NCI-H146 (cell line): ENCODE measurements at places on chromosomes 7 and 10.
A peak's percentile ranks its signal among the peaks of the same experiment; 100 is the strongest.

DNA sequence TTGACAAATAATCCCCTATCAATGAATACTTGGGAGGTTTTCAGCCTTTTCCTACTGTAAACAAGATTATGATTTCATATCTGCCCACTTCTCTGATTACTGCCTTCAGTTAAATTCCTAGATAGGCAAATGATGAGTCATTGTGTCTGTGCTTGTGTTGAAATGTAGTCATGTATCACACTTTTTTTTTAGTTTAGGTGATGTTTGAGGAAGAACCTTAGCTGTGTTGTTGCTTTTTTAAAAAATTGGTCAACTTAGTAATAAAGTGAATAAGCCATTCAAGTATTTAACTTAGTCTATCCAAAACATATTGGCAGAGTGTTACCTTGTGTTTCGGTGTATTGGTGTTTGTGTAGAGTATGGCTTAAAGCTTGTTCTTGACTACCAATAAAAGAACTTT lies 60.0 kb downstream of the WAC start:
- DNase-seq: no peak

DNA sequence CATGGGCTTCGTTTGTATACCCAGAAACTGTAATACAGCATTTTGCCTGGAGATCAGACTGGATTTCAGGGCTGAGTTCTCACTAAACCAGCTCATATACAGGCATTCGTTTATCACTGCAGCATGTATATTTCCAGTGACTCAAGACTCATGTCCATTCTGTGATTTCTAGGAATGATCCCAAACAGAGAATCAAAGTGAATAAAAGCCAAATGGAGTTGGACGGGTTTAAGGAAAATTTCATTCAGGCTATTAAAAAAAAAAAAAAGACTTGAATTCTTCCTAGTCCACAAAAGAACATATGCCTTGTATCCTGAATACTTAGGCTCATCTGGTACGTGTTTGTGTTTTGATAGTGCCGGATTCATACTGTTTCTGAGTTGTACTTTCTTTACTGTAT lies 46.8 kb downstream of the TET1 start:
- no peak for DNase-seq

GRCh38 chr7:37116093-37116701 lies 332.5 kb downstream of the ELMO1 start:
- DNase-seq: no peak

- no peak for DNase-seq
Measured at GRCh38 chr10:47241256-47241655, 58.7 kb upstream of the GDF10 start.

DNA sequence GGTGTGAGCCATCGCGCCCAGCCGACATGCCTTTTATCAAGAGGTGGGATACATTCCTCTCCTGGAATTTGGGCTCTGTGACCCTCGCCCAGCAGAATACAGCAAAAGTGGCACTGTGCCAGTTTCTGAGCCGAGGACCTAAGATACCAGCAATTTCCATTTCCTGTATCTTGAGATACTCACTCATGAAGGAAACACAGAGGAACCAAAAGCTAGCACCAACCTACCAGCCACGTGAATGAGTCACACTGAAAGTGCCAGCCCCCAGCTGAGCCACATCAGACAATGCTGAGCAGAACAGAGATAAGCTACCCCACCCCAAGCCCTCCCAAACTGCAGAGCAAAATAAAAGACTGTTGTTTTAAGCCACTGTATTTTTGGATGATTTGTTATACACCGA lies 56.3 kb downstream of the CACUL1 start:
- DNase-seq: no peak

GRCh38 chr7:55348502-55348901 lies 16.6 kb upstream of the LANCL2 start:
- no peak for DNase-seq

GRCh38 chr7:31126976-31127375 lies 74.9 kb downstream of the ADCYAP1R1 start:
- no peak for DNase-seq

GRCh38 chr7:2645274-2645868 lies 13.6 kb downstream of the TTYH3 start:
- DNase-seq: no peak

DNA sequence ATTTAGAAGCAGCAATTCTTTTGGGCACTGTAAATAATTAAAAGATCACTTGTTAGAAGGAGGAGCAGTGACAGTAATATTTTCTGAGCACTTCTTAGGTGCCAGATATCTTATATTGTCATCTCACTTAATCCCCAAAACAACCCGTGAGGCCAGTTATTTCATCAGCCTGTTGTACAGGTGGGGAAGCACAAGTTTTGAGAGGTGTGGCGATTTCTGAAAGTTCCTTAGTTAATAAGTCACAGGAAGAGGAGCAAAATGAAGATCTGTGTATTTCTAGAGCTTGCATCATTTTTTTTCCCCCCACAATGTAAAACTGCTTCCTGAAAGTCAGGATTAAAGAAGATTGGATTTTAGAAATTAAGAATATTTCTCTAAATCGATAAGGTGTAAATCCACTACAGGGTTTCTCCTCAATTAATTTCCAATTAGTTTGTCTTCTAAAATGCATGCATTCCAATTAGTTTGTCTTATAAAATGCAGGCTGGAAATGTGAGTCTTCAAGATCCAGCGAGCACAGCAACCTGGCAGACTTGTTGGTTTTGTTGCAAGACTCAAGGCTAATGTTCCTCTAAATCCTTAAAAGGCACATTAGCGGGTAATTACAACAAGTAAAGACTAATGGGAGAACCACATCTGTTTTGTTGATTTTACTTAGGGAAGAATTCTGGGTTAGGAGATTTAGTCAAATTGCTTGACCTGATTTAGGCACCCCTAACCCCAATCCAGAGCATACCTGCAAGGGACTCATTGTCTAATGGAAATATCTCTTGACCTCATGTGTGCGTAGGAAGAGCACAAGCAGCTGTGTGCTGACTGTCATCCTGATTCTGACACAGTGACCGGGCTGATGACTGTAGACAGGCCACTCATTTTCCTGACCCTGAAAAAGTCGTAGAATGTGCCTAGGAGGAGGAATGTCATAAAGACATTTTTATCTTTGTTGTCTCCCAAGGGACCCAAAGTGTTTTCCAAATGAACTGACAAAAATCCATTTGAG lies 272.0 kb downstream of the BAMBI start:
- no peak for DNase-seq

GRCh38 chr7:116632384-116632783 lies 39.6 kb upstream of the MET start:
- DNase-seq: no peak

GRCh38 chr7:154746571-154747360 lies 256.2 kb downstream of the PAXIP1 start:
- DNase-seq: no peak

DNA sequence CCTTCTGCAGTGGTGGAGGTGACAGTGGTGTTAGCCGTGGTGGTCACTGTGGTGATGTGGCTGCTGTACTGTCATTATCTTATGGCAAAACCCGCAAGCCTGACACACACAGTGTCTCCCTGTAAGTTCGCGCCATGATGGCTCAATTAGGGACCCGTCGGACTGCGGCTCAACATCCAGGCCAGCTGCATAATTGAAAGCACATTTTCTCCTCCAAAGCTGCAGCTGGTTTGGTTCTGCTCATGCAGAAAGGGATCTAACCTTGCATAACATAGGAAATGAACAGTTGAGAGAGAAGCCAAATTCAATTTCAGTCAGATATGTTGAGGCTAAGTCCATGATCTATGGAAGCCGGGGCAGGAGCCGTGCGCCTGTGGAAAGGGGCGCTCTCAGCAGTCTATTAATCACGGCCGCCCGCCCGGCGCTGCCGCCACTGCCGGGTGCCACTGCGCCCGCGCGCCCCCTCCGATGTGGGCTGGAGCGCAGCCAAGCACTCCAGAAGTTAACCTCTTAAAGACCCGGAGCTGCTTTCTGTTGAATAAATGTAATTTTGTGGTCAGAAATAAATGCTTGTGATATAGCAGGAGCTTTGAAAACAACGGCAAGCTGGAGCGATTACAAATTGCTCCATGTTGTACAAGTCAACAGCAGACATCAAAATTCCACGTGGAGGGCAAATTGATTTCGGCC lies 227.7 kb downstream of the CUX1 start:
- peak; percentile 42 for DNase-seq

GRCh38 chr7:4919969-4920766 lies 36.7 kb upstream of the RADIL start:
- no peak for DNase-seq

DNA sequence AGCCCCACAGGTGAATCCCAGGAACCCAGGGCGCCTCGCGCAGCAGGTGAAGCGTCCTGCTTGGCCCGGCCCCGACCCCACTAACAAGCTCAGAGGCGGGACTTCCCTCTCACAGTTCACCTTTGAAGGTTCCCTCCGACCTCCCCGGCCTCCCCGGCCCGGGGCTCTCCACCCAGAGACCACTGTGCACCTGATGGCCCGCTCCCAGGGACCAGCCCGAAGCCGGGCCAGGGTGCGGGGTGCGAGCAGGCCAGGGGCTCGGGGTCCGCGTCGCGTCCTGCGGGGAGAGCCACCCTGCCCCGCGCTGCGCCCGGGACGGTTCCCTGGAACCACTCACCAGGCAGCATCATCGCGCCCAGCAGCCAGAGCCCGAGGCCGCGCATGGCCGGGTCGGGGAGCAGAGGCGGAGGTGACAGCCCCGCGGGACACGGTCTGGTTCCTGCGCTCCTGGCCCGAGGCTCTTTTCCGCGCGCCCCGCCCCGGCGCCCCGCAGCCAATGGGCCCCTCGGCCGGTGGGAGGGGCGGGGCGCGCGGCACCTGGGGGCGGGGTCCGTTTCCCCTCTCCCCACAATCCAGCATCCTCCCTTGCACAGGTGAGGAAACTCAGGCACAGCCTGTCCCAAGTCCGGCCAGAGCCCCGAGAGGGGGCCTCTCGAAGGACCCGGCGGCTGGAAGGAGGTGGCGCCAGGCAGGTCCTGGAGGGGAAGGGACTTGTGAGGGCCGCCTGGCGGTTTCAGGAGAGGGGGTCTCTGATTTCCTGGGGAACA lies at the start of gene ADAM8:
Gene ADAM8, minus strand, starts transcription at position 434 of the 767 bp plus-strand sequence. Its CDS starts 51 bp downstream, at position 383.
- DNase-seq: peak; percentile 56

DNA sequence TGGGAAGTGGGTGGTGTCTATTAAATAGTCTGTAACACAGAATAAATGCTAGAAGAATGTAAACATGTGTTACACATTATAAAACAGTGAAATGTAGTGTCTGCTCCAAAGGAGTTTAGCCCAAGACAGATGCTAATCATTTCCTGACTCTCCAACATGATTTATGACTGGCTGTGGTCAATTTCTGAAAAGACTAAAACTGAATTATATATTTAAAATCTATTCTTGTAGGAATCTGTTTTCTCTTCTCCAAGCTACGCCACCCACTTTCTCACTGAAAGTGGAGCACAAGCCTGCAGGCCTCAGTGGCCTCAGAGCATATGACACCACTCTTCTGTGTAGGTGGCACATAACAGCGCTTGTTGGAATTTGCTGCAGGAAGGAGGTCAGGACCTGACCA lies 44.4 kb downstream of the CTTNBP2 start:
- DNase-seq: no peak

DNA sequence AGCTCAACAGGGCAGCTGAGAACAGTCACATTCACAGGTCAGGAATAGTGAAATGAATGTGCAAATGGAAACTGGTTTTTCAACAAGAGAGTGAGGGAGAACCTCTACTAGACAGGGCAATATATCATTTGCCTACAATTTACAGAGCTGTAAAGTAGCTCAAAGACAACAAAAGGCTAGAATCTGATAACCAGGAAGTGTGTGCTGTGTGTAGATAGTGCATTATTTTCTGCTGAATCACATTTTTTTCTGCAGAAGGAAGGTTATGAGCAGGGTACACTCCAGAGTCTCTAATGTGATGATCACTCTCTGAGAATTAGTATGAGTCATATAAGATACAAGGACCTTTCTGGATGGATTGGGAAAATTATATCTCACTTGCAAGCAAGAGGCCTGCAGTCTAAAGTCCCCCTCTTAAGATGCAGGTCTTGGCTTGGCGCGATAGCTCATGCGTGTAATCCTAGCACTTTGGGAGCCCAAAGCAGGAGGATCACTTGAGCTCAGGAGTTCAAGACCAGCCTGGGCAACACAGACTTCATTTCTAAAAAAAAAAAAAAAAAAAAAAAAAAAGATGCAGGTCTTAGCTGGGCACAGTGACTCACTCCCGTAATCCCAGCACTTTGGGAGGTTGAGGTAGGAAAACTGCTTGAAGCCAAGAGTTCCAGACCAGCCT lies 59.9 kb upstream of the COBL start:
- peak; percentile 37 for DNase-seq

DNA sequence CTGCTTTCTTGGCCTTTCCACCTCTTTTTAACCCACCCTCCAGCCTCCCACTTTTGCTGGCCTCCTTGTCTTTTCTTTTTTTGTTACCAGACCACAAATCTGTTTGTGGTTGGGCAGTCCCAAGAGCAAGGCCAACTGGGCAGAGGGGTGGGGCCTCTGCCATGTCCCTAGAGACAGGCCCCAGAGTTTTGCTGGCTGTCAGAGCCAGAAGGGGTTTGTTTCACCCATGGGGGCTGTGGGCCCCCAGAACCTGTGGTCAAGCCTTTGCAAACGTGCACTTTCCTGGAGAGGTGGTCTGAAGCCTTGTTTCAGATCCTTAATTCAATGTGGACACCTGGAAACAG lies 10.3 kb downstream of the ZMIZ1 start:
- no peak for DNase-seq

DNA sequence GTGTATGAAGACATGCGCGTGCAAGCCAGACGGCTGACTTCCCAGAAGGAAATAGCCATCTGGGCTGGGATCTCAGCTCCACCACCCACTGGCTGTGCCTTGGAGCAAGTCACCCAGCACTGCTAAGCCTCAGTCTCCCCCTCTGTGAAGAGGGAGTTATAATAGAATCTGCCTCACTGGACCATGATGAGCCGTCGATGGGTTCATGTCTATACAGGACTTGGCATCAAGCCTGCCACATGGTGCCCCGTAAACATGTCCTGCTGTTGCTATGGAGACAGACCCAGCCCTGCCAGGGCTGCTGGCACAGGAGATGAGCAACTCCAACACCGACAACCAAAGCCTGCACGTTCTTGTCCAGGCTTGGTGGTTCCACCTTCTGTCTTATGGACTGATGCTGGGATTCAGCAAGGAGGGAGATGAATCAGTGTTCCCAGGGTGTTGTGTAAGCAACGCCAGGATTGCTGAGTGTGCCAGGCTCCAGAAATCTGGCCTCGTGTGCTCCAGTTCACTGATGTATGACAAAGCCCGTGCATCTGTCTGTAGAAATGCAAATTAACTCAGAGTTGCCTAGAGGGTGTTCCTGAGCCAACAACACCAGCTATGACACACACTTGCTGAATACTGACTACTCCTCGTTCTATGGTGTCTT lies 5.6 kb downstream of the GPR15LG start:
- peak; percentile 67 for DNase-seq

GRCh38 chr7:80413383-80413945 lies 98.4 kb downstream of the GNAT3 start:
- no peak for DNase-seq

DNA sequence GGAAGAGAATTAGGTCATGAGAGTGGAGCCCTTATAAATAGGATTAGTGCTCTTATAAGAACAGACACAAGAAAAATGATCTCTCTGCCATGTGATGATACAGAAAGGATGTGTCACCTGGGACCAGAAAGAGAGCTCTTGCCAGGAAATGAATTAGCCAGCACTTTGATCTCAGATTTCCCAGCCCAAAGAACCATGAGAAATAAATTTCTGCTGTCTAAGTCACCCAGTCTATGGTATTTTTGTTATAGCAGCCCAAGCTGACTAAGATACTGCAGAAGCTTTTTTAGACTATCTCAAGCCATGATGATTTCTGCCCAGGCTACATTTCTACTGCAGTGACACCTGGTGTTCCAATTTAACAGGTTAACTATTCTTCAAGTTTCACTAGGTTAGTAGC lies 84.8 kb downstream of the RSU1 start:
- no peak for DNase-seq
